ENCODE measurements at places on chromosomes 2 and 18.

DNA sequence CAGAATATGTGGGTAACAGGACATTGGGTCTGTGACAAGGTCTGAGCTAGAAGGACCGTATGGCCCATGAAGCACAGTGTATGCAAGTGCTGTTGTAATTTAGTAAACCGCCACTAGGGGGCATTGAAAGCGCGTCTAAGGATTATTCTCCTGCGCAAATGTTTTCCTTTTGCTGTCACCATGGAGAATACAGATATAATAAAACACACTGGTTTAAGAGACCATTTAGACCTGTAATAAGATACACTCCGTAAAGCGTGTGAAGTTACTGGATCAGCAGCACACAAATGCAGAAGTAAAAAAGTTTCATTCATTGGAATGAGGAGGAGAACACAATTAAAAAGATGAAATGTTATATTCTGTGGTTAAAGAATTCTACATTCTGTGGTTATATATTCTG is 272.4 kb downstream of the AGAP1 start:
- peak; percentile 82 for DNase-seq

- no peak for DNase-seq
These were observed 19.1 kb downstream of the RAMP1 start for GRCh38 chr2:237878321-237879057.

DNA sequence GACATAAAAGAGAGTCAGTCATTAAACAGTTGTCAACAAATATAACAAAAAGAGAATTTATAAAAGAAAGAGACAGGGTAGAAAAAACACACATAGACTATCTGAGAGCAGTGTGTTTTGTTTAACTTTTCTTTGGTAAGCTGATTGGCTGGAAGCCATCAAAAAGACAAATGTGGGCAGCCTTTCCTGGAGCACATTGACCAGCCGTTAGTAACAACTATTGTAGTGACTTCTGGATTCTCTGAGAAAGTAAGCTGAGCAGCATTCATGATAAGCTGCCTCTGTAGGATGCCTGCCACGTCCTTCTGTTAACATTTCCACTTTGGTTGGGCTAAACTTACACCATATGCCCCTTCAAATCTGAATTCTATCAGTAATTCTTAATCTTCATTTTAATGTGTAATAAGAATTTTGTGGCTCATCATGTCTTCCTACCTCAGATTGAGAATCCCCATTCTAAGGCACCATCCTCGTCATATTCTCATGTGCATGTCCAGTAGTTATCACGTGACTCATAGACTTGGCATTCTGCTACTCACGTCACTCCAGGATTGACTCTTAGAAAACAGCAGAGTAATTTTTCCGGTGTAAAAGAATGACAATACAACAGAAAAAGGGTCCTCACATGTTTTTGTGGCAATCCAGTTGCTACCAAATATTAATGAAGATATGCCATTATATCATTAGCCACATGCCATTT is 43.4 kb upstream of the DNAJC10 start:
- peak; percentile 80 for DNase-seq

- DNase-seq, result peak; percentile 33
These were observed 390.7 kb downstream of the LRATD1 start for GRCh38 chr2:15023221-15023620.

DNA sequence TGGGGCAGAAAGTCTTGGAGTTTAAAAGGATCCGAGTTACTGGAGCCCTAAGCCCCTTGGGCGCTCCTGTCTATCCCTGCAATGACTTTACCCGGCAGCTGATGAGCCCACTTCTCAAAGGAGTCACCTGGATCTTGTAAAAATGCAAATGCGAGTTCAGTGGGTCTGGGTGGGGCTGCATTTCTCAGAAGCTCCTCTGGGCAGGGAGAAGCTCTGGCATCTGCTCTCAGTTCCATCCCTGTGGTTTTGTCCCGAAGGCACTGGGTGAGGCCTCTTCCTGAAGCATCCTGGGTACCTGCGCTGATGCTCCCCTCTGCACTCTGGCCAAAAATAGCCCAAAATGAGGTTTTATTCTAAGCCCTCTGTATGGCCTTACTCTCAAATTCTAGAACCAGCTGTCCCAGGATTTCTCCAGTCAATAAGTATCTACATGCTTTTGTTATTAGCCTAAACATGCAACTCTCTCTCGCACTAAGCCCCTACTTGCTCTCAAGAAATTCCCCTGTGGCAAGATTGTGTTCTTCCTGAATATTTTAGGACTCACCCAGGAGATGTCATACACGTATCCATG is 167.8 kb upstream of the APCDD1 start:
- no peak for DNase-seq

- DNase-seq, result no peak
These were observed 874.4 kb downstream of the SUCLG1 start for GRCh38 chr2:83584672-83585071.

GRCh38 chr2:126655500-126656430 is at the start of gene GYPC:
GYPC (plus strand) TSS chr2:126656158; CDS start chr2:126656264, 106 bp downstream.
- DNase-seq, result peak; percentile 78

GRCh38 chr2:162591403-162592083 is 247.0 kb downstream of the KCNH7 start:
- DNase-seq, result no peak

DNA sequence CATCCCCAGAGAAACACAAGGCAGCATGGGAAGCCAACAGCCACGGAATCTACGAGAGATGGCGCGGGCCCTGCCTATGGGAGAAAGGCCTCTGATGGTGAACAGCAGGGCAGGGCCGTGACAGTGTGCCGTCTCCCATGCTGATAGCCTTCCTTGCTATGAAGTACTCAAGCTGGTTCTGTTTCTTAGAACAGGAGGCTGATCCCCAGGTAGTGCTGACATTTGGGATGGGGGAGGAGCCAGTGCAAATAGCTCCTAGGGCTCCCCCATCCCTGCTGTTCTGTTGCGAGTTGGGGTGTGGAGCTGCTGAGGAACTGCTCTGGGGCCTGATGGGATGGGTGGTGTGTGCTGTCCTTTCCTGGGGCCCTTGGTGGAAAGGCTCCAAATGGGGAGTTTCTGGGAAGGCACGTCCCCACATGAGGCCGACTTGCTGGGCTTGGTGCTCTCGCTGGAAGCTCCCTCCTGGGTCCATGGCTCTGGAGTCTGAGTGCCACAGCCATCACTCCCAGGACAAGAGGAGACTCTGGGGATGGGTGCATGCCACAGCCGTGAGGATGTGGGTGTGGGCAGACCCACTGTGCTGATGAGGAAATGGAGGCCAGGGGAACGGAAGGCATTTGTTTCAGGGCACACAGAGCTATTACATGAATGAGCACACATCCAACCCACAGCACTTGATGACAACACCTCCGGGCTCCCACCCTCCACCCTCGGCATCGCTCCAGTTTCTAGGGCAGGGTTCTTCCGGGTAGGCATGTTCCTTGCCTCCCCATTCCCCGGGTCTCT is 246.8 kb downstream of the HDAC4 start:
- DNase-seq, result no peak

DNA sequence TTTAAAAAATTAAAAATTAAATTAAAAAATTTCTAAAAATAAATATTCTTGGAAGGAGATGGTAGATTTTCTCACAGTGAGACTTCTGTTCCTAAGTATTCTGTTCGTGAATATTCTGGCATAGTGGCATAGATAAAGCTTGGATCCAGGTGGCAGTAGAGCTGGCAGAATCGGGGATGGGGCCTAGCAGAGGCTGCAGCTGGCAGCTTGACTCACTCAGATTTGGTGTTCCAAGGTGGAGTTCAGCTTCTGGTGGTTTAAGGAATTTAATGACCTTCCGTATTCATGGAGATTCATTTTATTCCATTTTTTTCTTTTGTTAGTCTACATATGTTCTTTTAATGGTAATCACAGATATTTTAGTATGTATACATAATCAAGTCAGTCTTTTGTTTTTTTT is 19.9 kb downstream of the ARMC9 start:
- no peak for DNase-seq

- DNase-seq, result no peak
These were observed 3.3 kb upstream of the ZBTB7C start for GRCh38 chr18:48412339-48412929.

DNA sequence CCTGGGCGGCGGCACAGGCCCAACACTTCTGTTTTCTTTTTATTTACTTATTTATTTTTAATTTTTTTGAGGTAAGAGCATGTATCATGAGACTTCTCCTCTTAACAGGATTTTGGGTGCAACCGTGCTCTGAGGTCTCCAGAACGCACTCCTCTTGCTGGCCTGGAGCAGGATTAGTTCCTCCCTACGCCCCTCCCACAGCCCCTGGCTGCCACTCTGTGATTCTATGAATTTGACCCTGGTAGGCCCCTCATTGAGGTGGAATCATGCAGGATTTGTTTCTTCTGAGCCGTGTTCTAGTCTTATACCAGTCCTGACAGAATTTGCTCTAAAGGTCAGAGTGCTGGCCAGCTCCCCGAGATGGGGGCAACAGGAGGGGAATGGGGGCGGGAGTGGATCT is 106.5 kb upstream of the HS6ST1 start:
- no peak for DNase-seq

DNA sequence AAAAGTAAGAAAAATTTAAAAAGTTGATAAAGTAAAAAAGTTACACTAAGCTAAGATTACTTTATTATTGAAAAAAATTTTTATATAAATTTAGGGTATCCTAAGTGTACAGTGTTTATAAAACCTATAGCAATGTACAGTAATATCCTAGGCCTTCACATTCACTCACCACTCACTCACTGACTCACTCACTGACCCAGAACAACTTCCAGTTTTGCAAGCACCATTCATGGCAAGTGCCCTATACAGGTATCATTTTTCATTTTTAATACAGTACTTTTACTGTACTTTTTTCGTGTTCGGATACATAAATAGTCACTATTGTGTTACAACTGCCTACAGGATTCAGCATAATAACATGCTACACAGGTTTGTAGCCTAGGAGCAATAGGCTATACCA is 8.9 kb upstream of the THUMPD2 start:
- no peak for DNase-seq

DNA sequence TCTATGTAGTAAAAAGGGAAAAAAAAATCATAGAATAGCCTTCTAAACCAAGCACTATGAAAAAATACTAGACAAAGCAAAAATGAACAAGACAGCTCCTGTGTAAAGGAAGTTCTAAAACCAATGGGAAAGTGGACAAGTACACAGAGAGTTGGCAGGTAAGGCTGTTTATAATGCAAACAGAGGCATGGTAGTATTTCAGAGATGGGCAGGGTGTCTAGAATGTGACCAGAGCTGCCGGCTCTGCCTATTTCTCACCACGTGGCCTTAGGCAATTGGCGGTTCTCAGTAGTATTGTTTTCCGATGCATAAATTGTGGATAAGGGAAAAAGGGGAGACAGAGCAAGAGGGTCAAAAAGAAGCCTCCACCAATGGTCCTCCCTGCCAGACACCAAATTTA is 173.6 kb downstream of the ANKRD30B start:
- DNase-seq, result no peak

DNA sequence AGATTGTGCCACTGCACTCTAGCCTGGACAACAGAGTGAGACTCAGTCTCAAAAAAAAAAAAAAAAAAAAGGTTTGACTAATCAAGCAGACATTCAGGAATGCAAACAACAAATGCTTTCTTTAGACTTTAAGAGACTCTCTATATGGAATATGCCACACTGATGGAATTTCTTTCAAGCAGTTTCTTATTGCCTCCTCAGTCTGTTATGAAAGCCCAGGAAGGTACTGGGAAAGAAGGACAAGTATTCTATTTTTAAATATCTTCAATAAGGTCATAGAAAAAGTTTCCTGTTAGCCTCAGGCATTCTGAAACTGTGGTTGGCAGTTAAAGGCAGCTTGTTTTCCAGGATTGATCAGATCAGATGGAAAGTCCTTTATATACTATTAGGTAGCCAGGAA is 241.6 kb downstream of the PIK3C3 start:
- DNase-seq, result no peak

- DNase-seq, result peak; percentile 32
These were observed 258.4 kb upstream of the ZNF804A start for GRCh38 chr2:184339966-184340365.

DNA sequence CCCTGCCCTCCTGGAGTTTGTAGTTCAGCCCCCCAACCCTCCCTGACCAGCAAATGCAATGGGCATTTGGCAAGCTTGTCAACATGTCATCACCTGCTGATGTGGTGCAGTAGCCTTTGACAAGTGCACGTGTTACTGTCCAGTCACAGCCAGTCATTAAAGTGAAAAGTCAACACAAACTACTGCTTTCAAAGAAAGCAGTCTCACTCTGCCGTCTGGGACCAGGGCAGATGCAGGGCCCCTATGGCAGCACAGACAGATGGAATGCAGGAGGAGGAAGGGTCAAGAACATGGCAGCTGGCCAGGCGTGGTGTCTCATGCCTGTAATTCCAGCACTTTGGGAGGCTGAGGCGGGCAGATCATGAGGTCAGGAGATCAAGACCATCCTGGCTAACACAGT is 222.4 kb upstream of the OSR1 start:
- peak; percentile 30 for DNase-seq

GRCh38 chr2:143950704-143951103 is 569.2 kb downstream of the ZEB2 start:
- DNase-seq, result no peak

DNA sequence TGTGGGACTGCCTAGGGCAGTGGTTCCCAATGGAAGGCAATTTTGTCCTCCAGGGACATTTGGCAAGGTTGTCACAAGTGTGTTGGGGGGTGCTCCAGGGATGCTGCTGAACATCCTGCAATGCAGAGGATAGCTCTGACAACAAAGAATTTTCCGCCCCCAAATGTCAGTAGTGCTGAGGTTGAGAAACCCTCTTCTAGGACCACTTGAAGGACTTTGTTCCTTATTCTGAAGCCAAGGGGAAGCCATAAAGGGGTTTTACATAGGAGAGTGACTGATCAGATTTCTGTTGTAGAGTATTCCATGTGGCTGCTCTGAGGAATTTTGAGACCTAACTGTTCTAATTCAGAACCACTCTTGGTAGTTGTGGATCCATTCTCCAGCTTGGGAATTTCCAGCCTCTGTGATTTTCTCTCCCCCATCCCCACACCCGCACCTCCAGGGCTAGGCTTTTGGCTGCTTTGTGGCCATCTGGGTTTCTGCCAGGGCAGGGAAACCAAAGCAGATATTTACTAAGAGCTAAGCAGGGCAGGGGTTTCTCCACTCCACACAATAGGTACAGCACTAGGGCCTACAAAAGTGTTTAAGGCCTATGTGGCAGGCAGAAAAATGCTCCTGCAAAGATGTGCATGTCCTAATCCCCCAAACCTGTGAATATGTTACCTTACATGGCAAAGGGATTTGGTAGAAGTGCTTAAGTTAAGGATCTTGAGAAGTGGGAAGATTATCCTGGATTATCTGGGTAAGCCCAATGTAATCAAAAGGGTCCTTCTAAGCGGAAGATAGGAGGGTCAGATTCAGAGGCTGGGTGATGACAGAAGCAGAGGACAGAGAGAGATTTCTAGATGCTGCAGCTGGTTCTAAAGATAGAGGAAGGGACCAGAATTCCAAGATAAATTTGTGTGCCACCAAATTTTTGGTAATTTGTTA is 135.4 kb downstream of the TMEM17 start:
- DNase-seq, result no peak

GRCh38 chr2:237449193-237449881 is 35.4 kb upstream of the COL6A3 start:
- peak; percentile 61 for DNase-seq

DNA sequence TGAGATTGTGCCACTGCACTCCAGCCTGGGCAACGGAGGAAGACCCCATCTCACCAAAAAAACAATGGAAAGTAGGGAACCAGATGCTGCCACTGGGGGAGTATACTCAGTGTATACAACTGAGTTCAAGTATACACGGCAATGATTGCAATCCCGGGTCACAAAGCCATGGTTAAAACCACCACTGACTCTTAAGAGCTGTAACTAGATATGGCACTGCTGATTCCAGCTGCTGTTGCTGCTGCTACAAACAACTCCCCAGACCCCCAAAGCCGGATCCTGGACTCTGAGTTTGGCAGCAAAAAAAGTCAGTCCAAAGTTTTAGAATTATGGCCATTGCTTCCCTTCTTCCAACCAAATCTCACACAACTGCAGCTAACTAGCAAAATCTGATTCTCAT is 43.7 kb upstream of the COX7A2L start:
- DNase-seq, result no peak

All from fibroblast of mammary gland (primary cell).